ENCODE measurements at places on chromosomes 5 and 9. TPM values are rescaled to one million over a fixed set of nuclear protein-coding genes. Genes with fewer than 3 reads are reported as not detected.
A peak's percentile ranks its signal among the peaks of the same experiment; 100 is the strongest.

- no peaks in the 10 kb centered on the region for H3K27me3 ChIP-seq
- no peak for DNase-seq
- peak overlapping the region; percentile 77 for H3K27ac ChIP-seq
- H3K4me3 ChIP-seq, result peak overlapping the region; percentile 27
Measured at GRCh38 chr5:151696470-151697061, 9.9 kb upstream of the SPARC start.

The CCL28 gene
- total RNA-seq, result 3.3 TPM

DNA sequence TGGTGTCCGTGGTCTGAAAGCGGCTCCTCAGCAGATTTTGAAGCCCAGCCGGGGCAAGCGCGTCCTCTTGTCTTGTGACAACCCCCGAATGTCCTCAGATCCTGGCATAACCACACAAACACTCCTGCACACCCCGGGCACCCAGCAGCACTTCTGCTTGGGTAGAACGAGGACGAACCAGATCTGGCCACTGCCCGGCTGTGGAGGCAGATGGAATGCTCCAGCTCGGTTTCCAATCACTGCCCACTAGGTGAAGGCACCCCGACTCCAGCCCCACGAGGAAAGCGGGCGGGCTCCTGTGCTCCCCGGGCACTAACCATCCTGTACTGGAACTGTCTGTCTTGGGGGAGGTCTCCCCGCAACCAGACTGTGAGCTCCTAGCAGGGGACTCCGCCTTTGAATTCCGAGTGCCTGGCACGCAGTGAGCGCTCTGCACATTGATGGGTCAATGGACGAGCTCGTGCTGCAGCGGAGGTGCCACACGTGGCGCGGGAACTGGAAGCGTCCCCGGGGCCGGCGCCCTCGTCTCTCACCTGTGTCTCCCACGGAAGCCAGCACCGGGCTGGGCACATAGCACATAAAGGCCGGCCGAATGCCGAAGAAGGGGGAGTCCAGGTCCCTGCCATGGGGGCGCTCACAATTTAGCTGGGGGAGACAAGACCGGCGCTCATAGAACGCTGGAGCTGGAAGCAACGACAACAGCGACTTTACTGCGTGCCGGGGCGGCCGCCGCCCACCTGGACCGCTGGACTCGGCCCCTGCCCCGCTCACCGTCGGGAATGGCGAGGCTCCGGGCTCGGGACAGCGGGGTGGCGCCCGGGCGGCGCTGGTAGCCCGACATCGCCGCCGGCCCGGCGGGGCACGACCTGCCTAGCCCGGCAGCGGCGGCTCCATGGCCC, 608 bp downstream of the ENTR1 start:
- peak overlapping the region; percentile 88 for H3K27ac ChIP-seq
- peak overlapping the region; percentile 87 for H3K4me3 ChIP-seq
- peaks cover 63% of the 10 kb centered on the region for H3K36me3 ChIP-seq
- DNase-seq, result no peak
- H3K4me1 ChIP-seq, result peaks cover 22% of the 10 kb centered on the region

- peaks cover 8% of the 10 kb centered on the region for H3K4me1 ChIP-seq
- no peak overlapping the region for H3K4me3 ChIP-seq
- DNase-seq, result no peak
- H3K27ac ChIP-seq, result no peak overlapping the region
- peaks cover 6% of the 10 kb centered on the region for H3K36me3 ChIP-seq
- H3K27me3 ChIP-seq, result no peaks in the 10 kb centered on the region
Measured at GRCh38 chr9:123402981-123403509, 47.0 kb downstream of the CRB2 start.

GRCh38 chr9:16258708-16259107, 611.8 kb downstream of the BNC2 start:
- no peaks in the 10 kb centered on the region for H3K36me3 ChIP-seq
- DNase-seq, result no peak
- no peak overlapping the region for H3K4me3 ChIP-seq

- no peaks in the 10 kb centered on the region for H3K4me1 ChIP-seq
- no peak overlapping the region for H3K4me3 ChIP-seq
- no peaks in the 10 kb centered on the region for H3K36me3 ChIP-seq
- no peak for DNase-seq
- no peak overlapping the region for H3K27ac ChIP-seq
Measured at GRCh38 chr9:85425153-85425611, 316.6 kb downstream of the AGTPBP1 start.

The CCDC112 gene
- 11.2 TPM for total RNA-seq

DNA sequence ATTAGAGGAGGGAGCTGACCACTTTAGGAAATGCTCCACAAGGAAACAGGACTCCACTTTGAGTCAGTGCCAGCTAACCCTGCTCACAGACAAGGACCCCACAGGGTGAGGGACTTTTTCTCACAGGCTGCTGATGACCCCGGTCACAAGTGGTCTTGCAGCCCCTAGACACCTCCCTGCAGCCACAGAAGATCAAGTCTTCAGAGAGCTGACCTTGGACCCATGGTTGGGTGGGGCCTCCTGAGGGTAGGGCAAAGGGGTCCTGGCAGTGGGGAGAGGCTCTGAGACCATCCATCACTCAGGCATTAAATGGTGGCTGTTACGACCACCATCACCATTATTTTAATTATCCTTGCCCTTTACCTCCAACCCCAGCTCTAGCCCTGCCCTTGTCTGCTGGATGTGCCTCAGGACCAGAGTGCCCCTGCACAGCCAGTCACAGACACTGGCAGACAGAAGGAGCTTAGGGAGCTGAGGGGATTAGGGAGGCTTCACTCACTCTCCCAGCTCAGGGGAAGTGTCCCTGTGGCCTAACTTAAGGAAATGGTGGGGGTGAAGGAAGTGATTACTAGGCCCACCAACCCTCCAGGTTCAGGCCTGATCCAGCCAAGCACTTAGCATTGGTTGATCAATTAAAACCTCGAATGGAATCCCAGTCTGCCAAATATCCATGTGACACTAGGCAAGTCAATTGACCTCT, 1.6 kb downstream of the ACSL6 start:
- H3K4me1 ChIP-seq, result peaks cover 31% of the 10 kb centered on the region
- no peak overlapping the region for H3K4me3 ChIP-seq
- no peaks in the 10 kb centered on the region for H3K36me3 ChIP-seq
- no peaks in the 10 kb centered on the region for H3K27me3 ChIP-seq
- H3K27ac ChIP-seq, result no peak overlapping the region

GRCh38 chr9:7368410-7369292, 430.9 kb downstream of the DMAC1 start:
- DNase-seq, result no peak
- H3K27me3 ChIP-seq, result no peaks in the 10 kb centered on the region
- no peak overlapping the region for H3K4me3 ChIP-seq
- H3K27ac ChIP-seq, result peak overlapping the region; percentile 20
- H3K36me3 ChIP-seq, result no peaks in the 10 kb centered on the region
- peaks cover 32% of the 10 kb centered on the region for H3K4me1 ChIP-seq

GRCh38 chr9:94693485-94694204, 32.9 kb upstream of the AOPEP start:
- H3K27me3 ChIP-seq, result no peaks in the 10 kb centered on the region
- no peaks in the 10 kb centered on the region for H3K4me1 ChIP-seq
- DNase-seq, result no peak
- H3K4me3 ChIP-seq, result no peak overlapping the region
- H3K27ac ChIP-seq, result no peak overlapping the region
- no peaks in the 10 kb centered on the region for H3K36me3 ChIP-seq

- H3K4me3 ChIP-seq, result no peak overlapping the region
- H3K27me3 ChIP-seq, result no peaks in the 10 kb centered on the region
- no peak for DNase-seq
- H3K4me1 ChIP-seq, result peaks cover 17% of the 10 kb centered on the region
- no peak overlapping the region for H3K27ac ChIP-seq
- no peaks in the 10 kb centered on the region for H3K36me3 ChIP-seq
Measured at GRCh38 chr5:56565644-56566043, 249.7 kb upstream of the MAP3K1 start.

DNA sequence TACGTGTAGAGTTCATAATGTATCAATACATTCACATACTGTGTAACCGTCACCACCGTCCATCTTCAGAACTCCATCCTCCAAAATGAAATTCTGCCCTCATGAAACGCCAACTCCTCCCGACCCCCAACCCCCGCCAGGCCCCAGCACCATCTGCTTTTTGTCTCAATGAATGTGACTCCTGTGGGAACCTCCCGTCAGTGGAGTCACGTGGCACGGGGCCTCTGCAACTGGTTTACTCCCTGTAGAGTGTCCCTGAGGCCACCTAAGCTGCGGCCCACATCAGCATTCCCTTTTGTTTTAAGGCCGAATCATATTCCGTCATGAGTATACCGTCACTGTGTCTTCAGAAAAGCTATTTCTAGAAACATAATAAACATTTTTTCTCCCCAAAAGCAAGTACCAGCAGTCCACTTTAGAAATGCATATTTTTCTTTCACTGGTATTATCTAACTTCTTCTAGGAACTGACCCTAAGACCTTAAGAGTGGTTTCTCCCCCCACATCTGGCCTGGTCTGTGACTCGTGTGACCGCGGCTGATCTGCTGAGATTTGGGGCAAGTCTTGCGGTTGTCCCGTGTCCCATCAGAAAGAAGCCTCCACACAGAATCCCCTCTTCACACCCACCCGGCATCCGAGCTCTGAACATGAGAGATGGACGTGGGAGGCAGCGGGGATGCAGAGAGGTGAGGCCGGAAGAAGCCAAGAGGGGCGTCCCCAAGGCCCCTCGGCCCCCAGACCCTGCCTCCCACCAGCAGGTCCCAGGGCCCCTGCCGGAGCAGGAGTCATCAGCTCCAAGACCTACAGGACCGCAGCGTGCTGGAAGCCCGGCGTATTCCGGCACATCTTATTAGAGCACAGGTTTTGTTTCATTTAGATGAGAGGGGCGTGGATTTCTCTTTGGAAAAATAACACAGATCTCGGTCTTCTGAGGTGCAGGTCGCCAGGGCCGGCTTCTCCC, 38.3 kb downstream of the SLC6A3 start:
- no peak overlapping the region for H3K4me3 ChIP-seq
- no peak for DNase-seq
- no peaks in the 10 kb centered on the region for H3K4me1 ChIP-seq
- no peak overlapping the region for H3K27ac ChIP-seq

The GRXCR2 gene
- total RNA-seq, result not detected

DNA sequence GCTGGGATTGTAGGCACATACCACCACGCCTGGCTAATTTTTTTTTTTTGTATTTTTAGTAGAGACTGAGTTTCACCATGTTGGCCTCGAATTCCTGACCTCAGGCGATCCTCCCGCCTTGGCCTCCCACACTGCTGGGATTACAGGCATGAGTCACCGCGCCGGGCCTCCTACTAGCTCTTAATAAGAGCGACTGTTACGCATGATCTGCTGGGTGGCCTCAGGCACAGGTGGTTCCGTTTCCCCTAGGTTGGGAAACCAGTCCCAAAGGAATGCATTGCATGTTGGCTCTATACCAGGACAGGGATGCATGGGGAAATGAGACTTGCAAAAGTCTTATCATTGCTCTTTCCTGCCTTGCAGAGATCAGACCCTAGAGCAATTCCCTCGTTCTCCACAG, 184.7 kb upstream of the PPP1R26 start:
- H3K4me3 ChIP-seq, result no peak overlapping the region
- H3K27me3 ChIP-seq, result no peaks in the 10 kb centered on the region
- no peaks in the 10 kb centered on the region for H3K36me3 ChIP-seq
- H3K27ac ChIP-seq, result no peak overlapping the region
- no peaks in the 10 kb centered on the region for H3K4me1 ChIP-seq

The TAL2 gene
- total RNA-seq, result not detected

GRCh38 chr9:114109124-114109523, 10.0 kb upstream of the KIF12 start:
- peaks cover 12% of the 10 kb centered on the region for H3K4me1 ChIP-seq
- no peak overlapping the region for H3K4me3 ChIP-seq
- no peak overlapping the region for H3K27ac ChIP-seq
- DNase-seq, result no peak

DNA sequence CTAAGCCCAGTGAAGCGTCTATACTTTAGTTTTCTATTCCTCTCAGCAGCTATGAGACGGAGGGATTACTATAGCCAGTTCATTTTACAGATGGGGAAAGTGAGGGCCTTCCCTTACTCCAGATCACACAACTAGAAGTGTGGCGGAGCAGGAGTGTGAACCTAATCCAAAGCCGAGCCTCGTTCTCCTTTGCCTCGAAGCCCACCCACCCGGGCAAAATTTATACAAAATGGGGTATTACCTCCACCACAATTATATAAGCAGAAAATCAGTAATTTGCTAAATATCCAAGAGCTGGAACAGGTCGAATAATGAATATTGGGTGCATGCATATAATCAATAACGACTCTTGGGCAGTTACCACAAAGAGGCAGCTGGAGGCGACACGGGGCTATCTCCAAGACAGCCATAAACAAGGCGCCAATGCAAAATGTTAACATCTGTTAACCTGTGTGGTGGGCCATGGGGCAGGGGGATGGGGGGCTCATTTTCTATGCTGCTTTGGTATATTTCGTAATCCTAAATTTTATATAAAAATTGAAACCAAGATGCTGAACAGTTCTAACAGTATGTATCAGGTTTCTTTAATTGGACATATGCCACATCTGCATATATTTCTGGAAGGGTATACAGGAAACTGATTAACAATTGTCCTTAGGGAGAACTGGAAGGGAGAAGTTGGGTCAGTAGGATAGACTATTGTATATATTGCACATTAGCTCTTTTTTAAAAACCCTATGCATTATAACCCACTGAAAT, 1.2 kb upstream of the RNF44 start:
- H3K27me3 ChIP-seq, result no peaks in the 10 kb centered on the region
- peaks cover 46% of the 10 kb centered on the region for H3K4me1 ChIP-seq
- peak overlapping the region; percentile 99 for H3K4me3 ChIP-seq

The ZNF883 gene
- 2.1 TPM for total RNA-seq

- no peaks in the 10 kb centered on the region for H3K36me3 ChIP-seq
- H3K27ac ChIP-seq, result no peak overlapping the region
- no peaks in the 10 kb centered on the region for H3K27me3 ChIP-seq
- peaks cover 13% of the 10 kb centered on the region for H3K4me1 ChIP-seq
Measured at GRCh38 chr5:120446068-120446492, 18.0 kb upstream of the PRR16 start.

The INSYN2B gene
- total RNA-seq, result not detected

DNA sequence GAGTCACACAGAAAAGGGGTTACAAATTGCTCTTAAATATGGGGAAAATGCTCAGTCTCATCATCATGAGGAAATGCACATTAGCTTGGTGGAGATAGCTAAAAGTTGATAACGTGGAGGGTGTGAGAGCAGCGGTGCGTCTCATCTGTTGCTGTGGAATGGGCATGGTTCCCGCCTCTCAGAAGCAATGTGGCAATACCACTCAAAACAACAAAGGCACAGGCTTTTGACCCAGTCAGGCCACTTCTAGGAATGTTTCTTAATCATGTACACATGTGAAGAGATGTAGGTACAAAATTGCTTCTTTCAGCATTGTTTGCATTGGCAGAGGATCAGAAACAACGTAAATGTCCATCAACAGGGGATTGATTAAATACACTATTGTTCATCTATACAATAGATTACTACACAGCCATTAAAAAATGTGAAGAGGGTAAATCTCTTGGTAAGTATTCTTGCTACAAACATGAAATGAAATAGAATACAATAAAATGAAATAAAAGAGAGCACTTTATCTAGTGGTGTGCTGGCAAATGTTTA, 212.6 kb upstream of the MSX2 start:
- no peak overlapping the region for H3K4me3 ChIP-seq
- no peaks in the 10 kb centered on the region for H3K36me3 ChIP-seq
- no peak for DNase-seq
- H3K27me3 ChIP-seq, result no peaks in the 10 kb centered on the region

GRCh38 chr9:5799314-5799713, 33.6 kb downstream of the ERMP1 start:
- H3K27me3 ChIP-seq, result no peaks in the 10 kb centered on the region
- H3K4me3 ChIP-seq, result peak overlapping the region; percentile 31
- no peak overlapping the region for H3K27ac ChIP-seq
- DNase-seq, result no peak

The STING1 gene
- total RNA-seq, result 22.0 TPM

The ZCCHC10 gene
- total RNA-seq, result 8.6 TPM
